ENCODE measurements at places on chromosomes 3 and 15. TPM values are rescaled to one million over a fixed set of nuclear protein-coding genes. Genes with fewer than 3 reads are reported as not detected.

The TRPC1 gene
- total RNA-seq, result 4.7 TPM

The PLSCR2 gene
- not detected for total RNA-seq

The TAMM41 gene
- 26.3 TPM for total RNA-seq

DNA sequence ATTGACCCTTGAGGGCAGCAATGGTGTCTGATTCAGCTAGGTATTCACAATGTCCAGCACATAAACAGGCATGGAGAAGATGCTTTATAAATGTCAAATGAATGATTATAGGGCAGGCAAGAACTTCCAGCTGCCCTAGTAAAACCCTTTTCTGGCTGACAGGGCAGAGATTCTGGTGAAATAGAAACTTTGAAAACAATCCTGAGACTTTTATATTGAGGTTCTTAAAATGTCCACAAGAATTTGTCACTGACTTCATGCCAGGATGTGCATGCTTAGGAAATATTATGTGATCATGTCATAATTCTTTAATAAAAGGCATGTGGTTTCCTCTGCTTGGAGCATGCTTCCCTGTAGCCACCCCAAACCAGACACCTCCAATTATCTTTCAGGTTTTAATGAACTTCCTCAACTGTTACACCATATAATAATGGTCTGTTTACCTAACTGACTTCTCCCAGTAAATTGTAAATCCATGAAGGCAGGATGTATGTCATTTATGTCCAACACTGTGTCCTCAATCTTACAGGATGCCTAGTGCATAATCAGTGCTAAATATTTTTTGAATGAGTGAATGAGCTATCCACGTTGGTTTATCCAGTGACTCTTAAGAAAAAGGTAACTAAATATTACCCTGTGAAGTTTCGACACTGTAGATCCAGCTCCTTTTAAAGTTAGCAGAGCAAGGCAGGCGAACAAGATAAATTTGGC lies 43.4 kb upstream of the CLRN1 start:
- no peak overlapping the region for H3K27ac ChIP-seq
- no peak overlapping the region for H3K4me3 ChIP-seq
- no peaks in the 10 kb centered on the region for H3K36me3 ChIP-seq
- H3K4me1 ChIP-seq, result no peaks in the 10 kb centered on the region
- DNase-seq, result no peak
- H3K27me3 ChIP-seq, result peaks cover 3% of the 10 kb centered on the region

DNA sequence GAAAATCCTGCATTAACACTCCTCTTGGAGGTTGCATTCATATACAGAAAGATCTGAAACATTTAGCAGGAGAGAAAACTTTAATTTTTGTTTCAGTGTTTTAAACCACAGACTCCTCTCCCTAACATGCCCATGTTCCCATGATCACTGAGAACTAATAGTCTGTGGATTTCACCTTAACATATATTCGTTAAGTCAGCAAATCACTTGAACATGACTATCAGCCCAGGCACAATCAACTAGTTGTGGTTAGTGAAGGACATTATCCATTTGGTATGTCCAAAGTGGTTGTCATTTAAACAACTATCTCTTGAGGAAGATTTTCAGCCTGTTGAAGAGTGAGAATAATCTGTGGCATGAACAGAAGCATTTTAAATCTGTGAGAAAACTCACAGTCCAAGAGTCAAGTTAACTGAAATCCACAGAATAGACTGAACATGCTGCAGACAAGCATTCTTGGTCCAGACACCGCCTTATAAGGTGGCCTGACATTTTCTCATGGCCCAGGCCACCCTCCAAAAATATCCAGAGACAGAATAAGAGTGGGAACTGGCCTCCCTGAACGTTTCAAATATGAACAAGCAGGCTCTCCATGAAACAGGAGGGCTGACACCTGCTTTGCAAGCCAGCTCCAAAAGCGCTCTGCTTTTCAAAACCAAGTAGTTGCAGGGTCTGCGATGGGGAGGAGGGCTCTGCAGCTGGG lies 39.9 kb upstream of the ADCY5 start:
- no peaks in the 10 kb centered on the region for H3K4me1 ChIP-seq
- H3K27me3 ChIP-seq, result no peaks in the 10 kb centered on the region
- H3K27ac ChIP-seq, result no peak overlapping the region
- no peak overlapping the region for H3K4me3 ChIP-seq
- no peak for DNase-seq

Data from activated CD4-positive, alpha-beta T cell treated with anti-CD3 and anti-CD28 coated beads for 36 hours (primary cell).